GM12865 (cell line): ENCODE measurements at places on chromosomes 13 and 19.

DNA sequence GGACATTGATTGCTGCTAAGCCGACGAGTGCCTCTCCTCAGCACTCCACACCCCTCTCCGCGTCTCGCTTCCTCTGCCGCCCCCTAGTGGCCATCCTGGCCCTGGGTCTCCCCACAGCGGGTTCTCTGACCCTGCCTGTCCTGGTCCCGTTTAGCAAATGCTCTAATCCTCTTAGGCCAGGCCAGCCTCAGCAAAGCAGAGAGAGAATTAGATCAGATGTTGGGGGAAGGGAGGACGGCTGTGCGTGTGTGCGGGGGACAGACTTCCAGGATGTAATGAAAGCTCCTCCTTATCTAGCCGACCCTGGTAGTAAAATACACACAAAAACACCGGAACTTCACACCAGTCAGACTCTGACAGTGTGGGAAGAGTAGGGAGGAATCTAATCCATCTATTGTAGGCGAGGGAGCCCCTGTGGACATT is 4.5 kb downstream of the TPRX2 start:
- DNase-seq: peak; percentile 70

DNA sequence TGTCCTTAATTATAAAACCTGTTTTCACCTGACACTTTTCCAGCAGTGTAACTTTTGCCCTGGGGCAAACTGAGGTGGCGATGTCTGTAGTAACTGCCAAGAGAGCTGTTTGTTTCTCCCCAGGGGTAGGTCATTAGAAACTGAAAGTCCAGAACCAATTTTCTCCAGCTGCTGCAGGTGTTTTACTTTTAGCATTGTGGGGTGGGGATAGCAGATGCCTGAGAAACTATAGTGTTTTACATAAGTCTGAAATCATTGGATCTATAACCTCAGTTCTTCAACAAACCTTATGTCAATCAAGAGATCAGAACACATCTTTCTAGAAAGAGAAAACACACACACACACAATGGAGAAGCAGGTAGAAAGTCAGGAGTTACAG is 92.7 kb downstream of the LHFPL6 start:
- peak; percentile 65 for DNase-seq

DNA sequence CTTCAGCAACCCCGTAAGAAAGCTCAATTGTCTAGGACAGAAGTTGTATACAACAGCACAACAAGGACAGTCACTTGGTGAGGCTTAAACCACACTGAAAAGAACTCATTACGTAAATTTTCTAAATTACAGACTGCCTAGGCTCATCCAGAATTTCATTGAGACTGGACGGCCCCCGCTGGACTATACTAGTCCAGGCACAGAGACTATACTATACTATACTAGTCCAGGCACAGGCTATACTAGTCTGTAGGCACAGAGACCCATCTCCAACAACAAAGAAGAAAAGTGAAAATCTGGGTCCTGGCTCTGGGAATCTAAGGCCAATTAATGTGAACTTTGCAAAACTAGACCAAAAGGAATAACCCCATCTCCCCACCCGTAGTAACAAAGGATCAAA is 700 bp downstream of the ZNF816 start:
- DNase-seq: no peak

GRCh38 chr13:96822895-96823294 is 171.4 kb downstream of the OXGR1 start:
- peak; percentile 22 for DNase-seq

DNA sequence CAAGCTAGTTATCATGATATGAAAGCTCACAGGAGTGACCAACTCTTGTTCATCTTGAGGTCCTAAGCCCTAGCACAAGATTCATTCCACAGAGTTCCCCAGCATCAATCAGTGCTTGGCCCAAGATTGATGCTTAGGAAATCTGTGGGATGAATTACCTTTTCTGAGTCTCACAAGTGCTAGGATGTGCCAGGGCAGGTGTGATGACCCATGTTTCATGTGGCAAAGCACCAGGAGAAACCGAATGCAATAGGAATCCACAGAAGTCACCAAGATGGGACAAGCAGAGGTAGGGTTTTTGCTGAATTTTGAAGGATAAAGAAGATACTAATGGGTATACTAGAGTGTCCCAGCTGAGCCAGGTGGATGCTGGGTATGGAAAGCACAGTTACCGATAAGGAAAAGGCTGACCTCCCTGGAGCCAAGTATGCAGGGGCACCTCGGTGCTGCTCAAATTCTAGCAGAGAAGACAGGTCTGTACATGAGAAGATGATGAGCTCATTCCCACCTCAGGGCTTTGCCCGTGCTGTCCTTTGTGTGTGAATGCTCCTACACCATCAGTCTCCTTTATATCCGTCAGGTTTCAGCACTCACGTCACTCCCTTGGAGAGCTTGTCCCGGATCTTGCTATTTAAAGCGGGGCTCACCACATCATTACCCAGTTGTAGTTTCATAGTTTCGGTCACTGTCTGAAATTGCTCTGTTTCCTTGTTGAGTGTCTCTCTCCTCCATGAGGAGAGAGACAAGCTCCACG is 168.9 kb upstream of the TSC22D1 start:
- DNase-seq: no peak

DNA sequence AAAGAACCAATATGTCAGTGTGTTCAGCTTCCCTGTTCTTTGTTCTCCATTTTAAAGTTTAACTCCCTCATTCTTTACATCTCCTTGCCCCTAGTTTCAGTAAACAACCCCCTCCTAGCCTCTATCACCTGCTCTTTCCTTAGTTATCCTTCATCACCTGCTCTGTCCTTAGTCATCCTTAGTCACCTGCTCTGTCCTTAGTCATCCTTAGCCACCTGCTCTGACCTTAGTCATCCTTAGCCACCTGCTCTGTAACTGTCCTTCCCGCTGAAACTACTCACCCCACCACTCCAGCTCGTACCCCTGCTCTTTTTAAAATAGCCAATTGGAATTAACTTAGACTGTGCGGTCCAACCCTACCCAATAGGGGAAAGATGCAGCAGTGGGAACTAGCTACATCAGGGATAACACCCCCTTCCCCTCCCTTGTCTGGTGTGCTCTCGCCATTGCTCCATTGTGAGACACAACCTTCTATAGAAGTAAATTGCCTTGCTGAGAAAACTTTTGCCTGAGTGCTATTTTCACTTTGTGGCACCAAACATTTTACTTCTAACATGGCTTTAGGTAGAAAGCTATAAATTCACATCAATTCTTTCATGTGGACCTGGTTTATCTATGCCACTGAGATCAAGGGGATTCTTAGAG is 16.2 kb downstream of the EDNRB start:
- DNase-seq: no peak

DNA sequence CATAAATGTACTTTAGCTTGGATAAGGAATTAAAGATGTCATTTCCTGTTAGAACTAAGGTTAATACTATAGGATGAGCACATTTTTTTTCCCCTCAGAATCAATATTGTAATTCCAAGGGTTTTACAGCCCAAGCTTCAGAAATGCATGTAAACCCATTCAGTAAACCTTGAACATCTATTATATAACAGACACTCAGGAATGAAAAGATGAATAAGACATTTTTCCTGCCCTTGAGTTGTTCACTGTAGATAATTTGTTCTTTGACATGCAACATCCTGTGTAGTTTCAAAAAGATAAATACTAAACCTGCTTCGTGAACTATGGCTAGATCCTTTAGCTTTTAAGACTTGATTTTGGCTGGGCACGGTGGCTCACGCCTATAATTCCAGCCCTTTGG is 21.7 kb upstream of the KCTD4 start:
- DNase-seq: no peak

- DNase-seq: peak; percentile 92
Observed at GRCh38 chr13:113186061-113186900, 22.2 kb downstream of the PCID2 start.

DNA sequence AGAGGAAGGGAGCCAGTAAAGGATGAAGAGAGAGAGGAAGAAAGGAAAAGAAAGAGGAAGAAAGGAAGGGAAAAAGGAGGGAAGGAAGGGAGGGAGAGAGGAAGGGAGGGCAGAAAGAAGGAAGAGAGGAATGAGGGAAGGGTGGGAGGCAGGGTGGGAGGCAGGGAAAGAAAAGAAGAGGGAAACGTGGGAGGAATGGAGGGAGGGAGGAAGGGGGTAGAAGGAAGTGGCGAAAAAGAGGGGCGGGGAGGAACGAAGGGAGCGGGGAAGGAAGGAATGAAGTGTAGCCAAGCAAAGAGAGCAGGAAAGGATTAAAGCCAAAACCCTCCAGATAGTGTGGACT is 53.1 kb downstream of the SOX1 start:
- DNase-seq: no peak

- no peak for DNase-seq
Observed at GRCh38 chr13:35764326-35765015, 288.0 kb upstream of the MAB21L1 start.

DNA sequence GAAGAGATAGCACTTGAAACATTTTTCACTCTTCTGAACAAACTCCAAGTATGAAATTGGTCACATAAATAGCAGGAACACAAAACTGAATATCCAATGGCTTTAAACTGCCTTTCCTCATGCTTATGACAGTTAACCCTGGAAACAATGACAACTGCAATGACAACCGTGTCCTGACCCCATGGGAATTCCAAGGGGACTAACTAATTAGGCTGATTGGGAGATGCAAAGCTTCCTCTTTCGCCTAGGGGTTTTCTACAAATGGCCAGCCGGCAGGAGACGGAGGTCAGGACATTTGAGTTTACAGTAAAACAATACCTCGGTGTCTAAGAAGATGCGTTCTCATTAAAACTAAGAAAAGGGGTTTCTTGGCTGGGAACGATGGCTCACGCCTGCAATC is 53.0 kb upstream of the URAD start:
- no peak for DNase-seq
